ENCODE measurements at places on chromosomes 1 and 21.

DNA sequence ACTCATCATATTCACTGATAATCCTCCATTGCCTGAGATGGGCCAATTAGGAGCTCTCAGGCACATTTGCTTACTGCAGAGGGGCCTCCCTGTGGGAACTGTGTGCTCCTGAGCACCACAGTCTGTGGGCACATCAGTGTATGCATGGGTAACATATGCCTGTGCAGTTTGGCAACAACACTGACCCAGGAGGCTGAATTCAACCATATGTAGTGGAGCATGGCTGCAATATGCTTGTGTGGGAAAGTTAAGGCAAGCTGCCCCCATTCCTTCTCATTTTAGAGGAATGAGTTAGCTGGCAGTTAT lies 11.8 kb upstream of the FMOD start:
- DNase-seq = no peak

- no peak for DNase-seq
Observed at GRCh38 chr1:56915960-56916359, 49.9 kb downstream of the C8B start.

- no peak for DNase-seq
Observed at GRCh38 chr1:117571496-117571895, 34.4 kb upstream of the TENT5C start.

- no peak for DNase-seq
Observed at GRCh38 chr21:44713130-44713529, 1.8 kb upstream of the TSPEAR start.

DNA sequence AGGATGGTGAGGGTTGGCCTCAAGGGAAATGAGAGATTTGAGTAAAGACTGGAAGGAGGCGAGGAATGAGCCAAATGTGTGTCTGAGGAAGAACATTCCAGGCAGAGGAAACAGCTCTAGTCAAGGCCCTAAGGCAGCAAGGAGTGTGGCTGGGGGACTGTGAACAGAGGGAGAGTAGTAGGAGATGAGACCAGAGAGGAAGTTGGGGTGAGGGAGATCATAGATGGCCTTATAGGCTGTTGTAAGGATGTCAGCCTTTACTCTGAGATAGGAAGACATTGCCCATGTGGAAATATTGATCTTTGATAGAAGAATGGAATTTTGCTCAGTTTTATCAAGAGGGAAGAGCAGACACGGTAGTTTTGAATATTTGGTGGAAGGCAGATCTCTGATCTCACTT lies 55.2 kb upstream of the ARTN start:
- DNase-seq = no peak

- no peak for DNase-seq
Observed at GRCh38 chr1:230254265-230254664, 171.9 kb downstream of the PGBD5 start.

GRCh38 chr1:190273161-190273560 lies 204.5 kb downstream of the BRINP3 start:
- DNase-seq = no peak

DNA sequence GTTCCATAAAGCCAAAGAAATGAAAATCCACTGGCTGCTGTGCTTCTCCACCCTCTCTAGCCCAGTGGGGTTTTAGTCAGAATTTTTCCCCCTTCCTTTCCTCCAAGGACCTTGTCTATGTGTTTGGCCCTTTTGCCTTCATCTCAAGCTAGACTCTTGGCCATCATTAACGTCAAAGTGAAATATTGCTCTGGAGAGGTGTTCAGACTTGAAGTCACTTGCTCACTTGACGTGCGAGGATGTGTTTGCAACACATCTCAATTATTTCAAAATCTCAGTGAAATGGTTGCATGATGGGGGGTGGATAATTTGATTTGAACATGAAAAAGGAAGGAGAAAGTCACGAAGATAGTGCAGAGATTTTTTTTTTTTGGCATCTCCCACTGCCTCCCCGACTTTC lies 13.6 kb downstream of the EVA1C start:
- DNase-seq = no peak

GRCh38 chr1:230285351-230285750 lies 140.8 kb downstream of the PGBD5 start:
- no peak for DNase-seq

DNA sequence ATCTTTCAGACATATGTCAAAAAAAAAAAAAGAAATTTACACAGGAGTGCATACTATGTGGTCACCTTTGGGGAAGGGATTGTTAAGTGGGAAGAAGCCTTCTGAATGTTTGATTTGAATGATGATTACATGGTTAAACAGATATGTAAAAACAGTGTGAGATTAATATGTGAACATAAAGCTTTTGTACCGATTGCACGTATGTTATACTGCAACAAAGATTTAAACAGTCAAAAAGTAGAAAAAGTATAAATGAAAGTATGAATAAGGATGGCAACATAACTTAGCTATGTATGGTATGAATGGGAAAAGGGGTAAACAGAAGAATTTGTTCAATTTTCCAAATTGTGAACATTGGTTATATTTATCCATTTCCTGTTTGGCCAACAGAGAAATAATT lies 10.0 kb upstream of the PLPP3 start:
- DNase-seq = no peak

DNA sequence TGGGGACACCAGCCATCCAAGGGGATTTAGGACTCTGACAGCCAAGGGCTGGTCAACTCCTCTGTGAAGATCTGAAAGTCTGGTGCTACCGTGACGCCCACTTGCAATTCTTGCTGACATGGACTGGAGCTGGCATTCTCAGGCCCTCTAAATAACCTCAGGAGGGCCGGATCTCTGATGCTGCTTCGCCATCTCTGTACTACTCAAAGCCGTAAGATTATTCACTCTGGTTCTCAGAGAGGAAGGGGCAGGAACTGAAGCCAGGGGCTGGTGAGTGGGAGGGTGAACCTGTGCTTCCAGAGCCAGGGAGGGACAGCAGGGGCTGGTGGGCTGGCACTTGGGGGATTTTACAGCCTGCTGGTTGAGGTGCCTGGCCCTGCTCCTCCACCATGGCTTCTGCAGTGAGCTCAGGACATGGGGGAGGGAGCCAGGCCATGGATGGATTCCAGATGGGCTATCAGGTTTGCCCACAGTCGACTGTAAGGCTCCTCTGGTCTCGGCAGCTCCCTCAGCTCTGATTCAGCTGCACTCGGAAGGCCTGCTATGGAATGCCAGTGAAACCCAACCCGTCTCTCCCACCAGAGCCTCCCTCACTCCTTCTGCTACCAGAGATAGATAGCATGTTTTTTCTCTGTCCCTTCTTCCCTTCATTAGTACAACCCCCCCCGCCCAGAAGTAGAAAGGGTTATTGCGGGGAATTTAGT lies 84.5 kb downstream of the PLXNA2 start:
- peak; percentile 90 for DNase-seq

GRCh38 chr1:3910857-3911845 lies 11.1 kb upstream of the C1orf174 start:
- peak; percentile 60 for DNase-seq

- DNase-seq = no peak
Observed at GRCh38 chr1:201264072-201264471, 19.2 kb upstream of the PKP1 start.
